Skin of body (tissue), 3 donors: ENCODE measurements at places on chromosomes 2 and 18. TPM values are rescaled to one million over a fixed set of nuclear protein-coding genes. Genes with fewer than 3 reads are reported as not detected.

GRCh38 chr2:182522972-182523473 lies 96.2 kb upstream of the PDE1A start:
- DNase-seq, result no peak

DNA sequence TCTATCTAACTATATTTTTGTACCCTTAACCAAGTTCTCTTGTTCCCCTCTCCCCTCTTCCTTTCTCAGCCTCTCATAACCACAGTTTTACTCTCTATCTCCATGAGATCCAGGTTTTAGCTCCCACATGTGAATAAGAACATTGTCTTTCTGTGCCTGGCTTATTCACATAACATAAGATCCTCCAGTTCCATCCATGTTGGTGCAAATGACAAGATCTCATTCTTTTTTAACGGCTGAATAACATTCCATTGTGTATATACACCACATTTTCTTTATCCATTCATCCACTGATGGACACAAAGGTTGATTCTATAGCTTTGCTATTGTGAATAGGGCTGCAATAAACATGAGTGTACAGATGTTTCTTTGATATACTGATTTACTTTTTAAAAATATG lies 83.9 kb upstream of the TMEM178A start:
- DNase-seq, result no peak

DNA sequence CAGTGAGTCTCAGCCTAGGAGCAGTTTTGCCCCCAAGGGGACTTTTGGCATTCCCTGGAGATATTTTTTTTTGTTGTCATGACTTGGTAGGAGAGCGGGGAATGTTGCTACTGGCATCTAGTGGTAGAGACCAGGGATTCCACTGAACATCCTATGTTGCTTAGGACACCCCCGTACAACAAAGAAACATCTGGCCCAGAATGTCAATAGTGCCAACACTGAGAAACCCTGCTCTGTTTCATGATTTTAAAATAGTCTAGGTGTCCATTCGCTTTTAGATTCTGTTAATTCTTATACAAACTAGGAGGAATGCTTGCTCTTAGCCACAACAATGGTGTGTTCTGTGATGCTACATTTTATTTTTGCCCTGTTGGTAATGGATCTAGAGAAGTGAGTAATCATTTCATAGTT lies 225.8 kb upstream of the SIX3 start:
- no peak for DNase-seq

DNA sequence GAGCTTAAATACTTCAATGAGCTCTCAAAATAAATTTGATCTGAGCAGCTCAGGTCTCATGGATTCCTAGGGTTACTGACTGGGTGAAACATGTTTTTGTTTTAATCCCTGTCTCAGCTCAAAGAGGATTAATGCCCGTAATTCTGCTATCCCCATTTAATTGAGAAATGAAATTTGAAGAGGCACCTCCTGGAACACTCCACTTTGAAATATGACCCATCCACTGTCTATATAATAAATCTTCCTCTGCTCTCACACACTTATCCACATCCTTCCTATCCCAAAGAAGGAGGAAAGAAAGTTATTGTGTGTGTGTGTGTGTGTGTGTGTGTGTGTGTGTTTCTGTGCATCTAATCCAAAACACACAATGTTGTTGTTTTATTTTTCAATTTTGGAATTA lies 2082.4 kb upstream of the PIK3C3 start:
- no peak for DNase-seq

DNA sequence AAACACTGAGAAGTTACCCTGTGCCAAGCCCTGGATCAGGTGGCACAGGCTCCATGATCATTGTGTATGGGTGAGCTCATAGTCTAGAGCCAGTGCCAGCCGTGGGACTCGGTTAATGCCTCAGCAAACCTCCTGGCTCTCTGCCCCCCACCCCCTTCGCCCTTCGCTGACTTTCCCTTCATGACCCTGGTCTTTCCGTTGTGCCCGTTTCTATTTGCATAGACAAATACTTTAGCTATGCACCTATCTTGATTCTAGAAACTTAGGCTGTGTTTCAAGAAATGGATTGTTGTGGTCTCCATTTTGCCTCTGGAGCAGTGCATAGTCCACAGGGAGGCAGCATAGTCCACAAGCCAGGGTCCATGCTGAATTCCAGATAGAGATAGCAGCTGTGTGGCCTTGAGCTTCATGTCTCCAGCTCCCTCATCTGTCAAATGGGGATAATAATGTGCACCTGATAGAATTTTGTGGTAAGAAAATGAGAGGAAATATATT lies 44.8 kb upstream of the KDM3A start:
- DNase-seq, result no peak

DNA sequence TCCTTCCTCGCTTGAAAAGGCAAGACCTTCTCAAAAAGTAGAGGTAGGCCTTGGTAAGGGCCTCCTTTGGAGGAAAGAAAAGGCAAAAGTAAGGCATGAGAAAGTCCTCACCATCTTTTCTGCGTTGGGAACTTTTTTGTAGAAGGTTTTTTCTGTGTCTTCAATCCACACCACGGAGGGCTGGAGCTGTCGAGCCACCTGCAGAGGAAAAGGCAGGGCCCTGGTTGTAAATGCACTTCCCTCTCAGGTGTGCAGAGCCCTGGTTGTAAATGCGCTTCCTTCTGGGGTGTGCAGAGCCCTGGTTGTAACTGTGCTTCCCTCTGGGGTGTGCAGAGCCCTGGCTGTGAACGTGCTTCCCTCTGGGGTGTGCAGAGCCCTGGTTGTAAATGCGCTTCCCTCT lies 80.2 kb upstream of the ASB18 start:
- no peak for DNase-seq

DNA sequence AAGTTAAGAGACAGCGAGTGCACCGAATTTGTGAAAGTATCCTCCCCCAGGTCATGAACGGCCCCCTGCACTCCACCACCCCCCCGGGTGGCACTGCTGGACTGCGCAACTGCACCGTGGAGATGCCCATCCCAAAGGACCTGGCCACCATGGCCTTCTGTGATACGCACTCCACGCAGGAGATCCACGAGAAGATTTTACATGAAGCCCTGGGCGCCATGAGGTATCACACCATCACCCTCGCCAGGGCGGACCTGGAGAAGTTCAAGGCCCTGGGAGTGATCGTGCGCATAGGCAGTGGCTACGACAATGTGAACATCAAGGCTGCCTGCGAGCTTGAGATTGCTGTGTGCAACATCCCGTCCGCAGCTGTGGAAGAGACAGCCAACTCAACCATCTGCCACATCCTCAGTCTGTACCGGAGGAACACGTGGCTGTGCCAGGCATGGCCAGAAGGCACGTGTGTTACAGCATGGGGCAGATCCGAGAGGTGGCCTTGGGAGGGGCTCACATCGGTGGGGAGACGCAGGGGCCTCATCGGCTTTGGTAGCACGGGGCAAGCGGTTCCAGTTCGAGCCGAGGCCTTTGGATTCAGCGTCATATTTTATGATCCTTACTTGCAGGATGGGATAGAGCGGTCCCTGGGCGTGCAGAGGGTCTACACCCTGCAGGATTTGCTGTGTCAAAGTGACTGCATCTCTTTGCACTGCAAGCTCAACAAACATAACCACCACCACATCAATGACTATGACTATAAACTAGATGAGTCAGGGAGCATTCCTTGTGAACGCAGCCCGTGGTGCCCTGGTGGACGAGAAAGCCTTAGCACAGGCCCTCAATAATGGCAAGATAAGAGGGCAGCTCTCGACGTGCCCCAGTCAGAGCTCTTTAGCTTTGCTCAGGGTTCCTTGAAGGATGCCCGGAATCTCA lies 290.8 kb upstream of the MC4R start:
- DNase-seq, result no peak

GRCh38 chr18:28512357-28512756 lies 335.4 kb upstream of the CDH2 start:
- no peak for DNase-seq

- no peak for DNase-seq
Observed at GRCh38 chr18:5196253-5197031, 615 bp downstream of the AKAIN1 start.

GRCh38 chr2:68512966-68513365 lies 45.6 kb downstream of the APLF start:
- no peak for DNase-seq

DNA sequence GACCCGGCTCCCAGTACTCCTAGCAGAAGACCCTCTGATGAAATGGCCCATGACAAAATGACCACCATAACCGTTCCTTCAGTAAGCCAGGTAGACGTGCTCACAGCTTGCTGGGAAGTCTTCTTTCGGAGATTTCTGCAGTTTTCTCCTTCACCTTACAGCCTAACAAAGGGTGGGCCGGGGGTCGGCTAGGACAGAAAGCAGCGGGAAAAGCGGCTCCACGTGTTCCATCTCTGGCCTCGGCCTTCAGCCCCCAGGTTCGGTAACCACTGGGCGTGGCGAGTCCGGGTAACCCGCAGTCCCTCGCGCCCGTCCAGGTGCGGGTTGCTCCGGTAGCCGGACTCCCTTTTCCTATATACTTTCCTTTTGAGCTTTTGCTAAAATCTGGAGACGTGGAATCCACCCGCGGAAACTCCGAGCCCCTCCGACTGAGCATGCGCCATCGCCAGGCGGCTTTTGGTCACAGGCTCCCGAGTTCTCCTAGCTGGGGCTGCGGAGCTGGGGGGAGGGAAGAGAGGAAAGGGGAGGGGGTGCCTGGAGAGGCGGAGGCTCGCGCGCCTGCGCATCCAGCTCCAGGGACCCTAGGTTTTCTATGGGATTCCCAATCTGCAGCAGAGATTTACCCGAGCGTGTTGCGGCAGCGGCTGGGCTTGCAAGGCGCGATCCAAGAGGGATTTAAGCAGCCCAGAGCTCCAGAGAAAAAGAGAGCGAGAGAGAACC lies at the start of gene VSNL1:
Gene VSNL1 (plus strand): TSS at position 604 of the 720 bp plus-strand sequence. CDS start 51,379 bp downstream, outside the sequence.
- peak; percentile 94 for DNase-seq

- no peak for DNase-seq
Observed at GRCh38 chr2:130385709-130386108, 29.9 kb downstream of the PTPN18 start.

- no peak for DNase-seq
Observed at GRCh38 chr18:70068981-70069380, 121.3 kb upstream of the CD226 start.

GRCh38 chr18:26888259-26888658 lies 22.8 kb upstream of the AQP4 start:
- no peak for DNase-seq

DNA sequence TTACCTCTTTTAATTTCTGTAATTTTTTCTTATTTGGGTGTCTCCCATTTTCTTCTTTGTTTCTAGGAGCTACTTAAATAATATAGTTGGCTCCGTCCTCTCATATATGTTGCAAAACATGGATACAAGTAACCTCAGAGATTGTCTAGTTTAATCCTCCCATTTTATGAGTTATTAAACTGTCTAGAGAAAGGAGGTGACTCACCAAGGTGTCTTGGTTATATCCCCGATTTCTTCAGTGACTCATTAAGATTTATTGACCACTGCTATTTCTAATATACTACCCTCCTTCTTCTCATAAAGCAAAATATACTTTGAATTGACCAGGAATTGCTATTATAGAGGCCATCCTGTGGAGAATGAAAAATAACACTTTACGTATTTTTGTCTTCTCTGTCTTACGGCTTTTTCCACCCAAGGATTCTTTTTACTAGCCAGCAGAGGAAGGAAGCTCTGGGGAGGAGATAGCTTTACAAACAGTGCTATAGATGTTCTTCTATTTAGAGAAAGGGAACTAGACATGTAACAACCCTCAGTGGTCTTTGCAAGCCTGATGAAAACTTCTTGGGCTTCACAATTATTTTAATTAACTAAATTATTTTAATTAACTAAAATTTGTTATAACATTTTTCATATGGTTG lies 300.4 kb upstream of the TNP1 start:
- no peak for DNase-seq

DNA sequence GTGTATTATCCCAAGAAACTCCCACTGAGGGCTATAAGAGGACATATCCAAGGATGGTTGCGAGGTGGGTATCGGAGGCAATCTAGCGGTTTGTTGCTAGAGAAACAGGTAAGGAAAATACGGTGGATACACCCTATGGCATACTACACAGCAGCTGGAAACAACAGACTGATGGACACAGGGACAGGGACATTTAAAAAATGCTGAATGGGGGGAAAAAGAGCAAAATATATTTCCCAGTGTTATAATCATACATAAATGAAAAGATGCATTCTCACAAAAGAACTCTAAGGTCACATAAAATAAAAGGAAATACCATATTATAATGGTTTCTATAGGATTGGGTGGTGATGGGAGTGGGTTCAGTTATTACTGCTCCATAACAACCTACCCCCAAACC lies 95.9 kb downstream of the SMC6 start:
- DNase-seq, result no peak

DNA sequence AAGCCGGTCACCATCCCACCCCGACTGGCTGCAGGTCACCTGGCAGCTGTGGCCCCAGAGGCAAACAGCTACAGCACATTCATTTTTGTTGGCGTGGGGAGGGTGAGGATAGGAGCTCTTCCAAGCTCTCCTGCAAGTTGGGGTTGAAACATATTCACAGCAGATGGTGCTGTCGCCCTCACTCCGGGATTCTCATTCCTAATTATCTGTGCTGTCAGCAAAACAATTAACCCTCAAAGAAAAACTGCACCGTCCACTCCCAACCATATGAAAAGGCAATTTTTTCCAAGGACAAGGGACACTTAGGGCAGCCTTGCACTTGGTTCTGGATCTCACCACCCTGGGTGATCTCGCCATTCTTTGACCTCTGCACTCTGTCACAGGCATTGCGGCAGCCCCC lies 68.6 kb downstream of the ZBTB7C start:
- peak; percentile 1 for DNase-seq

GRCh38 chr2:112198780-112199179 lies 56.1 kb downstream of the ZC3H8 start:
- DNase-seq, result no peak

GRCh38 chr18:36737316-36737715 lies 91.5 kb downstream of the TPGS2 start:
- DNase-seq, result no peak

GRCh38 chr2:24722141-24722790 lies 70.9 kb downstream of the PTRHD1 start:
- DNase-seq, result no peak

- DNase-seq, result no peak
Observed at GRCh38 chr18:332007-332406, 64.2 kb upstream of the THOC1 start.

GRCh38 chr2:39547811-39548719 lies 111.0 kb upstream of the MAP4K3 start:
- DNase-seq, result no peak

- no peak for DNase-seq
Observed at GRCh38 chr18:5175378-5175777, 21.7 kb downstream of the AKAIN1 start.

DNA sequence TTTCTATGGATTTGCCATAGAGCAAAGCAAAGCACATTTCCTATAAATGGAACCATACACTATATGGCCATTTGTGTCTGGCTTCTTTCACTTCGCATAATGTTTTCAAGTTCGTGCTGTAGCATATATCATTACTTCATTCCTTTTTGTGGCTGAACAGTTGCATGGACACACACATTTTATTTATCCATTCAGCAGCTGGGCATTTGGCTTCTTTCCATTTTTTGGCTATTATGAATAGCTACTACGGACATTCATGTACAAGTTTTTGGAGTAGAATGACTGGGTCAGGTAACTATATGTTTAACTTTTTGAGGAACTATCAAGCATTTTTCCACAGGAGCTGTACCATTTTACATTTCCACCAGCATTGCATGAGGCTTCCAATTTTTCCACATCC lies 10.7 kb upstream of the SELENOI start:
- DNase-seq, result no peak

- DNase-seq, result no peak
Observed at GRCh38 chr2:220041447-220041846, 414.0 kb downstream of the SLC4A3 start.

Gene PIEZO2
- 51.0 TPM for total RNA-seq

Gene NOL4
- total RNA-seq, result 1.3 TPM

Gene RTP5
- not detected for total RNA-seq

Gene POTEI
- total RNA-seq, result 0.10 TPM

Gene TRABD2A
- 1.5 TPM for total RNA-seq
